ENCODE measurements at places on chromosomes 11 and 22.

- DNase-seq = no peak
These were observed 14.8 kb downstream of the FRMD8 start for GRCh38 chr11:65401073-65401802.

- no peak for DNase-seq
These were observed 4.6 kb downstream of the SNAP29 start for GRCh38 chr22:20863366-20863765.

GRCh38 chr22:23137905-23138561, 3.8 kb downstream of the RSPH14 start:
- peak; percentile 36 for DNase-seq

- no peak for DNase-seq
These were observed at the start of gene MLC1 for GRCh38 chr22:50085211-50085972. TSS of gene MLC1 (minus strand) at chr22:50085426. CDS start at chr22:50084902, 524 bp downstream.

DNA sequence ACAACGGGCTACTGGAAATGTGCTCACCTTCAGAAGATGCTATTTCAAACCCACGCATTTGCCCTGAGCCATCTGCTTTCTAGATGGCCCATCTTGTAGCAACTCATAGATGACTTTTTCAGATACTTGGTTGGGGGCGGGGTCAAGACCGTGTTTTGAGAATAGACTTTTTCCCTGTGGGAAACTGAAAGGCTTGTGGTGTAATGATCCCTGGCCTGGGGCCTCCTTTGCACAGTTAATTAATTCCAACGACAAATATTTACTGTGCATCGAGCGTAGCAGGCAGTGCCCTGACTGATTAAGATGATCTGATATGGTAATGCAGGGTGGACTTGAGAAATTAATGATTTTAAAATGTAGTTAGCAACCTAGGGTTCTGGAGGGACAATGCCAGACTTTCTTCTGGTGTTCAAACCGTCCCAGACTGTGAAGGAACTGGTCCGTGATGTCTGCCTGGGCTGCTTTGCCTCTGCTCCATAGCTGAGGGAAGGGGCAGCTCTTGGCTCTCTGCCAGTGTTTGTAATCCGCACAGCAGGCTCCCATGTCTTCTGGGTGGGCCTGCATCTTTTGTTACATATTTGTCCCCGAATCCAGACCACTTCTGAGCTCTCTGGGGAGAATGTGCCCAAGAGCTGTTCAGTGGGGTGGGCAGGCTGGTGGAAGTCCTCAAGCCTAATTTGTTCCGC, 84.8 kb downstream of the ADAMTS15 start:
- DNase-seq = no peak

DNA sequence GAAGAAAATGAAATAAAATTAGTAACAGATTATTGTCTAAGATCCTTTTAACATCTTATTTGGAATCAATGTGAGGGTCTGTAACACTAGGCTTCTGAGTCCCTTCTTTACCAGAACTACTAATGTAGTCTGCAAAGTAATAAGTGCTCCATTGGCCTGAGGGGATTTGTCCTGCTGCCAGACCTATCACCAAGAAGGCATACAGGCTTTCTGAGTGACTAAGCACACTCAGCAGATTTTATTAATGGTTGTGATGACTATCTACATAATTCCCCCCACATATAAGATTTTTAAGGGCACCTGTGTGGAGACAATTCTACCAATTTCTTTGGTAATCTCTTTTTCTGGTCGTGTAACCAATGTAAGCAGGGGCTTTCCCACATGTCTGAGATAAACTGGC, 365.0 kb upstream of the FAT3 start:
- DNase-seq = no peak

DNA sequence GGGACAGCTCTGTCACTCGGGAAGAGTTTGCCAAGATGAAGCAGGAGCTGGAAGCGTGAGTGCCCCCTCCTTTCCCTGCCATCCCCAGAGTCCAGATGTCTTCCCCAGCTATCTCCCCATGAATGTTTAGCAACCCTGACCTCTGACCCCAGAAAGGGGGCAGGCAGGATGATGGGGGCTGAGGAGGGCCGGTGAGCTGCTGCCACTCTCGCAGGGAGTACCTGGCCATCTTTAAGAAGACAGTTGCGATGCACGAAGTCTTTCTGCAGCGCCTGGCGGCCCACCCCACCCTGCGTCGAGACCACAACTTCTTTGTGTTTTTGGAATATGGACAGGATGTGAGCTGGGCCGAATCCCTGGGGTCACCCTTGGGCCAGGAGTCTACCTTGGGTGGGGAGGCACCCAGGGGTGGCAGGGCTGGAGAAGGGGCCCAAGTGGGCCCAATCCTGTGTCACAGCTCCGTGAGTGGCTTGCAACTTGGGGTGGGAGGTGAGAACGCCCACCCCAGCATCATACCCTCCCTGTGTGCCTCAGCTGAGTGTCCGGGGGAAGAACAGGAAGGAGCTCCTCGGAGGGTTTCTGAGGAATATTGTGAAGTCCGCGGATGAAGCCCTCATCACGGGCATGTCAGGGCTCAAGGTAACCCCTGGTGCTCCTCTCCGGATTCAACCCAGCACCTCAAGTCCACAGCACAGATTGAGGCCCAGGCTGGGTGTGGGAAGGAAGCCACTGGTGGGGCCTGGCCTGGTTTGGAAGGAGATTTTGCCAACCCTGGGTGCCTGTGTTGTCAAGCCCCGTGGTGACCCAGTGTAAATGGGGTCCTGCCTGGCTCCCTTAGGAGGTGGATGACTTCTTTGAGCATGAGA, 7.5 kb downstream of the CFL1 start:
- no peak for DNase-seq

DNA sequence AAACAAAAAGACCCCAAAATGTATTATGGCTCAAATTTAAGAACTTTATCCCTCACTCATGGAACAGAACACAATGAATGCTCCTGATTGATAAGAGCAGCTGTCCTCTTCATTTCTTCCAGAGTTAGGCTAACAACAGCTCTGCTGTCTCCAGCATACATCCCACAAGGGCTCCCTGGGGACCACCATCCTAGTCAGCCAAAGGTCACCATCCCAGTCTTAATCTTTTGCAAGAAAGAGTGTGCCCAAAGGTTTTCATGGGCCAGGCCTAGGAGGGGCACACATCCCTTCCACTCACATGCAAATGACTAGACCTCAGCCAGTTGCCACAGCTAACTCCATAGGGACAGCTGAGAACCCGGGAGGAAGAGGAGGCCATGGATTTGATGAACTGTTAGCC, 555.3 kb downstream of the BUD13 start:
- DNase-seq = no peak

DNA sequence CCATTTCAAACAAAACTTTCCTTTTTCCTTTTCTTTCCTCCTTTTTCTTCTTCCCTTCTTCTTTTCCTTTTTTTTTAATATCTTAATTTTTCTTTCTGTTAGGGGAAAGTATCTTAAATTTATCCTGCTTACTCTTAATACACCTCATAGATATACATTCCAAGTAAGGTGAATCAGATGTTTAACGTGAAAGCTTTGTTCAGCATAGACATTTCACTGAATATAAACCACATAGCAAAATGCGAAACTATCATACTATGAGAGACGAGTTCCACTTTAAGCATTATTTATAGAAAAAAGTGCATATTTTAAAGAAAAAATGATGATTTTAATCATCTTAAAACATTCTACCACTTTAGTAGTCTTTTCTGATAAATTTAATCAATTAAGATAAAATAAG, 137.8 kb upstream of the MTMR2 start:
- DNase-seq = no peak

DNA sequence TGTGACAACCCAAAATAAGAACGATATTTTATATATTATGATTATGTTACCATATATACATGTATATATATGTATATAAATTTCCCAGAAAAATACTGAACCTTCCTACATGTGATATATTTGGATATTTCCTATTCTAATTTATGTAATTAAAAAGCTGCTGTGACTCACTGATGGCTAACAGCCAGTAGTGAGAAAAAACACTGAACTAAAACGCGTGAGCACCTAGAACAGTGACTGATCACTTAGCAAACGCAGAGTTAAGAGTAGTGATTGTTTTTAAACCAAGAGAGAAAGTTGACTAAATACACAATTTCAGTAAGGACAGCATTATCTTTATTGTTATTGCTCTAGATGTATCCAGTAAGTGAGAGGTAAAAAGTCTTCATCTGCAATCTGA, 213.8 kb downstream of the TMEM135 start:
- DNase-seq = no peak

- peak; percentile 57 for DNase-seq
These were observed 27.3 kb downstream of the ARHGEF17 start for GRCh38 chr11:73335204-73335923.

DNA sequence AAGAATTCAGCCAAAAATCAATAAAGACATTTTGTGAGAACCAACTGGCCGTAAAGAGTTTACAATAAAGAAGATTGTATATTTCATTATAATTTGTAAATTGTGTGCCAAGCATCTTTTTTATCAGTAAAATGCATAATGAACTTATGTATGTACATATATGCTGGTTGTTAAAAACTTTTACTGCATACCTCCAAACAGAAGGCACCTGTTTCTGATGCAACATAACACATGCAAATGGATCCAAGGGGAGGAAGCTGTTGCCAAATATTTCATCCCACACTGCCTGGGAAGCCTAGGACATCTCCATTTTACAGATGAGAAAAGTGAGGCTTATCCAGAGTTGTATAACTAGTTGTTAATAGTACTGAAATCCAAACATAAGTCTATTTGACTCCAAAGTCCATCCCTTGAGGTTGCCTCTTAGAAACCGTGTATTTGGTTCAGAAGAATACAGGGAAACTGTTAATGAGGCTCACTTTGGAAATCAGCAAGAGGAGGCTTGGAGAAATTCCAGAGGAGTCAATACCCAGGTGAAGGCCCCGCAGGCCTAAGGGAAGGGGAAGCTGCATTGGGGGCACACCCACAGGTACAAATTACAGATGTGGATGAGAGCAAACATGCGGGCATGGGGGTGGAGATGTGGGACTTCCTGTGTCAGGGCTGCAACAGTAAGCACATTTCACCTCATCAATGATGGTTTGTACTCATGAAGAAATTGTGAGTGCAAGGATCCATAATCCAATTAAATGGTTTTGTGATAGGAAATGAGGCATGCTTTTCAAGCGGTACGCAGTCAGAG, 51.1 kb downstream of the RCN1 start:
- DNase-seq = no peak

GRCh38 chr11:16876053-16876752, 137.8 kb downstream of the C11orf58 start:
- DNase-seq = no peak

DNA sequence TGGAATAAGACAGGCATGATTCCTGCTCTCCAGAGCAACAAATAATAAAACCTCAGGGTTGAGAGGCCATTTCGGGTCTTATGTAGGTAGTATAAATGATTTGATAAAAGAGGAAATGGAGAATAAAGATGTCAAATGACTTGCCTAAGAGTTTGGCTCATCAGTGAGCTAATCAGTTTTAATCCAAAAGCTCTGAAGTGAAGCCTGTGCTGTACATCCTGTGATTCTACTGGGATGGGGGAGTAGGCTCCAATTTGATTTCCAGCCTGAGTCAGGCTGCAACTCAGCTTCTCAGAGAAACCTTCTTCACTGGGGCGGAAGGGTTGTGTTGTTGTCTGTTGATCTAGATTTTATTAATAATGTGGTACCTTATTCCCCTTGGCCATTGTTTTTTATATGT, 192.2 kb upstream of the SORL1-AS1 start:
- DNase-seq = no peak

- DNase-seq = no peak
These were observed 26.3 kb upstream of the SORL1-AS1 start for GRCh38 chr11:121478895-121479697.

DNA sequence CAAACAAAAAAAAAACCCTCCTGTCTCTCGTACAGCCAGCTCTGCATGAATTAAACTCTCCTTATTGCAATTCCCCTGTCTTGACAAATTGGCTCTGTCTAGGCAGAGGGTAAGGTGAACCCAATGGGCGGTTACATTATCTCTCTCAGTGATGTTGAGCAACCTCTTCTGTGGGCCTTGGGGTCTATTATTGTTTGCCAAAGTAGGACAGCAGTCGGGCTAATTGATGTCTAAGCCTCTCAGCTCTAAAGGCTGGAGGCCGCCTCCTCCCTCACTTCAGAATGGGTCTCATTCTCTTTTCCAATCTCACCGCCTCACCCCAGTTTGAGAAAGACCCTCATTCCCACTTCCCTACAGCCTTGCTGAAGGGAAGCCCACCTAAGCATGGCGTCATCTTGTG, 1.3 kb upstream of the SLC25A45 start:
- DNase-seq = no peak

DNA sequence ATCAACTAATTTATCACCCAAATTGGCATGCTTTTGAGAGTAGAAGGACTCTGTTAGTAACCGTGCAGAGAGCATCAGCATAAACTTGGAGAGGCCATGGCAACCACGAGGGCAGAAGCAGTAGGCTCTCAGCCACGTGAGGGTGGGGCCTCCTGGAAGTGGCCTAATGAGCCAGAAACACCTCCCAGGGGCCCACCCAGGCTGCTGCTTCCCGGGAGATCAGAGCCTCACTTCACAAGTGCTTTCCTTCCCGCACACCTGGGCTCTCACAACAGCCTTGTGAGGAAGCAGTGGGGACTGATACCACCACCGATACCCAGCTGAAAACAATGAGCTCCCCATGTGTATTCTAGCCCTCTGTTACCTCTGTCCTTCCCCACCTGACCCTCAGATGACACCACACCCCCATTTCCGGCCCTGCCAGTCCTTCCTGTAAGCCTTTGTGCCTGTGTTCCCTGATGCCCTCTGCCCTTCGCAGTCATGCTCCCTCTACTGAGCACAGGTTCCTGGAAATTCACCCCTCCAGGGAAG, 17.0 kb downstream of the TRIM29 start:
- DNase-seq = no peak

GRCh38 chr11:28464252-28464867, 356.2 kb downstream of the METTL15 start:
- DNase-seq = no peak

- DNase-seq = peak; percentile 52
These were observed 772 bp downstream of the C22orf15 start for GRCh38 chr22:23763579-23763945.

GRCh38 chr11:30260813-30261212, 30.0 kb downstream of the FSHB start:
- no peak for DNase-seq

DNA sequence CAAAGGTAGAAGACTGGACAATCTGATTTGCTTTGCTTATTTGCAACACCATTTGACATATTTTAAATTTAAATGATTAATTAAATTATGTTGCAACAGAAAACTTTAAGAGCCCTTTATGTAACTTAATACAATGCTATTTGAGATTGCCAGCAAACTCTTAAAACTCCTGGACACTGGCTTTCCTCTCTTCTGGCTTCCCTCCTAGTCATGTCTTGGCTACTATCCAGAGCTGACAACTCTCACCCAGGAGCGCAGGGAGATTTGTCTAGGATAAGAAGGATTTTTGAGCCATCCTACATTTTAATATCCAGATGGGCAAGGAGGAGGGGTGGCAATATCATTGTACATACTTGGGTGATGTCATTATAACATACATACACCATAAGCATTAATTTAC, 134.3 kb downstream of the ELP4 start:
- DNase-seq = no peak

- DNase-seq = no peak
These were observed 3.3 kb upstream of the SUSD2 start for GRCh38 chr22:24178021-24178431.

DNA sequence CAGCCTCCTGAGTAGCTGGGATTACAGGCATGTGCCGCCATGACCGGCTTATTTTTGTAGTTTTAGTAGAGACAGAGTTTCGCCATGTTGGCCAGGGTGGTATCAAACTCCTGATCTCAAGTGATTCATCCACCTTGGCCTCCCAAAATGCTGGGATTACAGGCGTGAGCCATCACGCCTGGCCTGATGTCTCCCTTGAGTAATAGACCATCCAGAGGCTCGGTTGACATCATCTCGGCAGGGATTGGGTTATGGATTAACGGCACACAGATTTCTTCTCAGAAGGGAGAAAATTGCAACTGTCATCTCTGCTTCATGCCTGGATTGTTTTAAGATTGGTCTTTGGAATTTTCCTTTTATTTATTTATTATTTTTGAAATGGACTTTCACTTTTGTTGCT, 239.2 kb upstream of the LARGE1 start:
- DNase-seq = no peak

Data from stimulated activated CD8-positive, alpha-beta memory T cell treated with anti-CD3 and anti-CD28 coated beads, Interleukin-7, amount 100 ng/mL, for 4 hours (primary cell).